ENCODE measurements at places on chromosomes 6 and 20.

GRCh38 chr20:21125072-21125848 lies 622 bp upstream of the KIZ start:
- DNase-seq, result no peak

GRCh38 chr6:158789115-158789917 lies 29.9 kb downstream of the EZR start:
- no peak for DNase-seq

GRCh38 chr20:32483351-32484224 lies 101.5 kb downstream of the NOL4L start:
- DNase-seq, result no peak

- DNase-seq, result no peak
These were observed 12.6 kb downstream of the LRP11 start for GRCh38 chr6:149851461-149852110.

DNA sequence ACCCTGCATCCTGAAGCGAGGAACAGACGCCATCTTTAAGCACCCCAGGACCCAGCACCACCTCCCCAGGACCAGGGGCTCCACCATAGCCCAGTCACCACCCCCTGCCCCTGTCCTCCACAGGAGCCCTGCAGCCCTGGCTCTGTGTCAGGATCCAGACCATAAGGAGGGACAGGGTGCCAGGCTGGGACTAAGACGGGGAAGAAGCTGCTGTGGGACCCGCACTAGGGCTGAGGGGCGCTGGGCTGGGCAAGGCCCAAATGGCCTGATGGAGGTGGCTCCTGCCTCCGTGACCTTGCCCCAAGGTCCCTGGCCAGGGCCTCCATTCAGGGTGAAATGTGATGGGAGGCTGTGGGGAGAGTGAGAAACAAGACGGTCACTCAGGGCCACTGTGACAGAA lies 385.6 kb downstream of the TAF4 start:
- no peak for DNase-seq

- DNase-seq, result no peak
These were observed 96.9 kb downstream of the CCDC170 start for GRCh38 chr6:151590742-151591141.

DNA sequence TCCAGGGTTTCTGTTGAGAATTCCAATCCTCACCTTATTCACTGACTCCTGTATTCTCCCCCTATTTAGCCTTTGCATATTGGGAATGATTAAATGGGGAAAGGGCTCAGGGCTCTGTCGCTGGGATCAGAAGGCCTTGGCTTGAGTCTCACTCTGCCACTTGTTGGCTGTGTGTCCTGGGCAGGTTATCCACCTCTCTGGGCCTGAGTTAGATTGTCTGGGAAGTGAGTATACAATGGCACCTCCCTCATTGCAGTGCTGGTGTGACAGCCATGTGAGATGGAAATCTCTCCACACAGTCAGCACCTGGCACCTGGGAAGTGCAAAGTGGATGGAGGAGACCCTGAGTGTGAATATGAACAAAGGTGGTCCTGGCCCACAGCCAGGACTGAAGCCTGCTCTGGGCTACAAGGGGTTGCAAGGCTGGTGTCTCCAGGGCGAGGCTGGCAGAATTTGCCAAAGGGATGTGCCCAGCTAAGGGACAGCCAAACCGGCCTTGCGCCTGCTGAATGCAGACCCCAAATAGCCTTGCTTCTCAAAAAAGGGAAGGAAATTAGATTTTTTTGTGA lies 200.0 kb upstream of the PMEPA1 start:
- DNase-seq, result no peak

DNA sequence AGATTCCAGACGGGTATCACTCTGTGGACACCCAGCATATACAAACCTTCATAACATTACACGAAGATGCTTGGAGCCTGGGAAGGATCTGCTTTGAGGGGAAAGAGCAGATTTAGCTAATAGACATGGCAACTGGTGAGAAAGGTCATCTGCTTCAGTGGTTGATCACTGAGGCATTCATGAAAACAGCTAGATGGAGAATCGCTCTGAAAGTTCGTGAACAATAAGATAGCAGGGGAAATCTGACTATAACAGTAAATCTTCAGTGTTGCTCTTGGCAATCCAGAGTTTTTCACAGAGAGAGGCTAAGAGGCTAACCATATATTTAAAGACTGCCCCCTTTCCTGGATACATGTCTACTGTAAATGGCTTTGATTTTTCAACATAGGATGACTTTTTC lies 245.3 kb downstream of the FARS2 start:
- no peak for DNase-seq

DNA sequence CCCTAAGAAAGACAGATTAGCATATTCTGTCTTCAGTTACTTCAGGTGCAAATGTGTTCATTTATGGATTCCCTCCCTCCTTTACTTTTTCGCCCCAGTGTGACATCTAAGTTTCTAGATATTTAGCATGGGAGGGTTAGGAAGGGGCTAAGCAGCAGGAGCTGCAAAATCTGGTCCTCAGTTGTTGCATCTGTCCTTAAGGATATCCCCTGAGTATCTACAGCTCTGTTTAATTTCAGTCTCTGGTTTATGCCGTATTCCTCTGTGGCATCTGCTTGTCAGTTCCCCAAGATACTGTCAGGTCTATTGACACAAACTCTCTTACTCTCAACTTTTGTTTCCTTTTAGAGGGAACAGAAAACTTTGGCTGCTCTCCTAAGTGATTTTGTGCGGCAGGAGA lies 754.6 kb upstream of the MAP3K7 start:
- DNase-seq, result no peak

DNA sequence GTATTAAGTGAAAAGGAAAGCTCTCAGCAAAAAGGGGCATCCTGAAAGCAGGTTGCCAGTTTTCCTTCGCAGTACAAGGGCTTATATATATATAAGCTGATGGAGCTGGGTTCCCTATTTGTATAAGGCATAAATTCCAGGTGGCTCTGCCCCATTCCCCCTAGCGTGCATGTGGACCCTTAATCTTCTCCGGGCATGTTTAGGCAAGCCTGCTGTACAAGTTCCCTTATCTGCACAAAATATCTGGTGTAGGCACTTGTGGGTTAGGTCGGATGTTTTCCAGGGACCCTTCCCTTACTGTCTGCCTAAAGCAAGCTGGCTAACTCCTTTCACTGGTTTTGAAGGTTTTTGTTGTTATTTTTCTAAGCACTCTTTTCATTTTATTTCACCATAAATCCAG lies 140.7 kb downstream of the FUT9 start:
- no peak for DNase-seq

GRCh38 chr6:90003069-90003795 lies 109.0 kb downstream of the GJA10 start:
- DNase-seq, result no peak

DNA sequence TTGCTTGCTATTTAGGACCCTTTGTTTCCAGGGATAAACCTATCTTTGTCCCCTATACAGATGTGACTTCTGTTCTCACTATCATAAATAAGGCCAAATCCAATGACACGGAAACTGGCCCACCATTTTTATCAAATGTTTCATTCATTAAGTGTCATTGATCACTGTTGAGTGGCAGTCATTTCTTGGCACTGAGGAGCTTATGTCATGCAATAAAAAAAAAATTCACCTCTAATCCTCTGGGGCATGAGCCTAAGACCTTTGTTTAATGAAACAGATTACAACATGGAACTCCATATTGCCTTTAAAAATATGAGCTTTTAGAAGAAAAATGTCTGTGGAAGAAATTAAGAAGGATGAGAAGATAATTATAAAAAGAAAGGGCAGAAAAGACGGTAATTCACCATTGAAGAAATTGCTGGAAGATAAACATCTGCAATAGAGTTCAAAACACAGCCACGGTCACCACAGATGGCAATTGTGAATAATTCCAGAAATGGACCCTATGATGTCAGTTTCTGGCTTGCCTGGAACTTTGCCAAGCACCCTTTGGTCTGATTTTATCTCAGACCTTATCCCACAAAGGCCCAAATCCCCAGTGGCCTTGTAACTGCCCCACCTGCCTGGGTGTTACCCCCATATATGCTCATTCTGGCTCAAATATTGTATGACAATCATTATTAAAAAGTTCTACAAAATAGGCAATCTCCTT lies 91.1 kb downstream of the DST start:
- no peak for DNase-seq

DNA sequence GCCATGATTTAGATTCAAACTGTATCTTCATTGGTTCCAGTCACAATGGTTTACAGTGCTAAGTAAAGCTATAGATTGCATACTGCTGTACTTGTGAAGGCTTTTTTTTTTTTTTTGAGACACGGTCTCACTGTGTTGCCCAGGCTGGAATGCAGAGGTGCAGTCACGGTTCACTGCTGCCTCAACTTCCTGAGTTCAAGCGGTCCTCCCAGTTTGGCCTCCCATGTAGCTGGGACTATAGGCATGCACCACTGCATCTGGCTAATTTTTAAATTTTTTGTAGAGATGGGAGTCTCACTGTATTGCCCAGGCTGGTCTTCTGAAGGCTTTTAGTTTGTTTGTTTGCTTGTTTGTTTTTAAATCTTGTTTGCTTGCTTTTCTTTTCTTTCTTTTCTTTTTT lies 24.9 kb downstream of the ITCH start:
- DNase-seq, result no peak

- DNase-seq, result no peak
These were observed 38.6 kb upstream of the EYS start for GRCh38 chr6:65745614-65746013.

DNA sequence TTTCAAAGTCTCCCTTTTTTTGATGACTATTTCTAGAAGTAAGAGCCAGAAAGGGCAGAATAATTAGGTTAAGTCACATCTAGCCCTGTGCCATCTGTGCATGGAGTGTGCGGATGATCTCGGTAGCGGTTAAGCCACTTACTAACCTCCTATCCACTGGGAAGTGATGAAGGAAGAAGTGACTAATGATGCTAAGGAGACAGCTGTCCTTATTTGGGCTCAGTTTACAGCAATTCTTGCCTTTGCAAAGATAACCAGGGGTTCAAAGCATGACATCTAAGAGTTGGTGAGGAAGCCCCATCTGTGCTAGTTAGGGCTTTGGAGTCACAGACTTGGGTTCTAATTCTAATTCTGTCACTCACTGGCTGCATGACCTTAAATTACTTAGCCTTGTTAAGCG lies 62.4 kb upstream of the RREB1 start:
- DNase-seq, result no peak
